ENCODE measurements at places on chromosomes 3 and 15.

GRCh38 chr15:68354923-68355322 is 77.0 kb downstream of the ITGA11 start:
- DNase-seq, result no peak

DNA sequence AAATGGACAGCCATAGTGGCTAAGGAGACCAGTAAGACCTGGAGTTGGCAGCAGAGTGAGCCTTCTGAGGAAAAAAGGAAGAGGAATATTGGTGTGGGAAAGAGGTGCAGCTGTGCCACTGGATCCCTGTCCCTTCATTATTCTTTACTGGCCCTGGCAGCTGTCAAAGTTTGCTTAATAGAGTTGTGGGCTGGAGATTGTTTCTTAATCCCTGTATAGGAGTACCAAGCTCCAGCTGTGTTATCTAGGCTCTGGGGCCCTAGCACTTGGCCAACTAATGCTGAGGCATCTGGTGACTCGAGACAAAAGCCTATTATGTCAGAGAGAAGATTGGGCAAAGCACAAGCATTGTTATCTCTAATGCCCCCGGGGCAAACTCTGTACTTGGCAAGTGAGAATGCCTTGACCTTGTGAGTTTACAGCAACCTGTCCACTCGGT is 61.4 kb downstream of the ZNF609 start:
- DNase-seq, result no peak

DNA sequence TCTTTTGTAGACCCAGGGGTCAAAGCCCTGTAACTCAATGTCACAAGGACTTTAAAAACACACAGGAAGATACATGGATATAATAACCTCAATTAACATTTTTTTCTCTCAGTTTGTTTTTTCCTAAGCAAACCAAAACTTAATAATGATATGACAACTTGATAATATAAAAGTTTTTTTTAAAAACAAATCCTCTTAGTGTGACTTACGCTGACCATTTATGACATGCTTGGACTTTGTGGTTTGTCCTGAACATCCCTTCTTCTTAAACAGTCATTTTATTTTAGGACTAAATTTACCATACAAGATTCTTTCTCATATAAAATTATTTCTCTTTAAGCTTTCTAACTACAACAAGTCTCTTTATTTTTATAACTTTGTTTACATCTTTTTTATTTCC is 25.4 kb upstream of the FAM3D start:
- no peak for DNase-seq

DNA sequence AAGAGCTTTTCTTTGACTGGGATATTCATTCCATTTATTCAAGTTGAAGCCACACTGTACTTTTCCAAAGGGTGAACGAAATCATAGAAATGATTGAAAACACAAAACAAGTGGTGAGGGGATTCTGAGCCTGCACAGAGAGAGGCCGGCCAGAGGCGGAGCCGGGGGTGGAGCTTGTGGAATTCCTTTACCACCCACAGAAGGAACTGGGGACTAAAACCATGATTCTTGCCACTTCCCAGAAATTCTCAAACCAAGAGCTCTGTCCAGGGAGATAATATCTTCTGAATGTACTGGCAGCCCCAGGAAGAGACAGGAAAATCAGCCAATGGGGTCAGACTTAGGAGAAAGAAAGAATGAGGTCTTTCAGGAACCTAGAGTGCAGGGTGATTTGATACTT is 20.8 kb downstream of the FBN1 start:
- DNase-seq, result no peak

GRCh38 chr3:117200962-117201361 is 491.4 kb downstream of the TUSC7 start:
- DNase-seq, result no peak

DNA sequence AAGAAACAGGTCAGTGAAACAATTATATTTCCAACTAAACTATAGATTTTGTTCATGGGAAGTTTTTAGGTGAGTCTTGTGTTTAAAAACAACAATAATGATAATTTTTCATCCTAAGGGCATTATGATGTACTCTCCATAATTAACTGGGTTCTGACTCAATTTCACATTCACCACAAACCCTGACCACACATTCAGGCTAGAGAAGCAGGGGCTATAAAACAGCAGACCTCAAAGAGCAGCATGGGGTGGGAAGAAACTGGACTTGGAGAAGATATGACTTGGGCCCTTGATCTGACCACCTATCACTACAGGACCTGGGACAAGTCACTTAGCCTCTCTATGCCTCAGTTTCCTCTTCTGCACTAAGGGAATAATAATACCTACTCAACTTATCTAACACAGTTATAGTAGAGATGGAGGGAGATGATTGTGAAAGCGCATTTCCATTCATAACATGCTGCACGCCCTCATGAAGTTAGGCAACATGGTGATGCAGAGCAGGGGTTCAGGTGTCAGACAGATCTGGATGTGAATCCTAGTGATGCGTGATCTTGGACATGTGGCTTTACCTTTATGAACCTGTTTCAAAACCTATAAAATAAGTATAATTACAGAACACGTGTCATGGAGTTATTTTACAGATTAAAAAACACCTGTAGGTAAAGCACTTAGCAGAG is 63.0 kb upstream of the ACP3 start:
- DNase-seq, result no peak

GRCh38 chr3:140360332-140360731 is 317.5 kb upstream of the TRIM42 start:
- no peak for DNase-seq

DNA sequence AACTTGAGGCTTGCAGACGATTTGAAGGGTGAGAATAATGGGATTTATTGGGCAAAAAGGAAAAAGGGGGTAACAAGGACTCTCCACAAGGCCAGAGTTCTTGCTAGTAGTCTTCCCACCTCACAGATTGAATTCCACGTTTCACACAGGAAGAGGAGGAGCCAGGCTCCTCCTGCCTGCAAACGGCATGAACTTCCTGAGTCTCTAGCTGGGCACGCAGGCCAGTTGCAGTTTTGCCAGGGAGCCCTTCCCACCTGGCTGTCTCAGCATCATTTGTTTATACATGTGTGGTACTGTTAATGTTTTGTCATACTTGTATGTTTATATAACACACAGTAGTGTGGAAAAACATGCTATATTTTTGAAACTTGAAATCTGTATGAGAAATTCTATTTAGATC is 155.0 kb downstream of the NLGN1 start:
- DNase-seq, result no peak

- DNase-seq, result no peak
Measured at GRCh38 chr15:71143373-71144310, 28.4 kb downstream of the THSD4 start.

- DNase-seq, result no peak
Measured at GRCh38 chr3:175651716-175652115, 792.6 kb downstream of the NAALADL2 start.

DNA sequence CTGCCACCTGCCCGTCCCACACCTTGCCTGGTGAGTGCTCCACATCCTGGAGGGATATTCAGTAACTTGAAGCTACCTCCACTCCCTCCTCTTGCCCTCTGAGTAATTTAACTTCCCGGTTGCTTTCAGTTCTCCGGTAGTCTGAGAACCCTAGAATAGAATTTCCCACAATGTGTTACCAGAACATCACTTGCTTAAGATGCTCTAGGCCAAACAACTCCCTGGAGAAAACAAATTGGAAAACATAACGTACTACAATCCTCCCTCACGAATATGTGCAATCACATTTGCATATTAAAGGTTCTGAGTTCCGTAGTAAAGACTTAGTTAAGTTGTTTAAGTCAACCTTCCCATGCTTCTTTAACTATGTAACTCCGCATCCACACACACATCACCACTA is 44.8 kb downstream of the SLCO2A1 start:
- no peak for DNase-seq
